ENCODE measurements at places on chromosomes 2 and 18.

DNA sequence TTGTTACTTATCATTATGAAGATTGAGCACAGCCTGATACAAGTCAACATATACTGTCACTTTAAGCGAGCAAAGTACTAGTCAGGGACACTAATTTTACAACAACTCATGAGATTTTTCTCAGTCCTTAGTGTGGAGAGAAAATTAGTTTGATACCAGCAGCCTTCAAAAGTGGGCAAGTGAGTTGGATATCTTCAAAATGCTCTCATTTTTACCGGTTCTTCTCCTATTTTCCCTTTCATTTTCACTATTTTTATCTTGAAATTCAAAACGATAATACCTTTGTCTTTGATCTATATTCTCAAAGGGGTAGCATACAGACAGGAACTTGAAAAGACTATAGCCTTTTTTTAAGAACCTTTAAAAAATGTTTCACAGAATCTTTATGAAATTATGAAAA lies 52.0 kb upstream of the UBXN4 start:
- ATAC-seq: no peak

DNA sequence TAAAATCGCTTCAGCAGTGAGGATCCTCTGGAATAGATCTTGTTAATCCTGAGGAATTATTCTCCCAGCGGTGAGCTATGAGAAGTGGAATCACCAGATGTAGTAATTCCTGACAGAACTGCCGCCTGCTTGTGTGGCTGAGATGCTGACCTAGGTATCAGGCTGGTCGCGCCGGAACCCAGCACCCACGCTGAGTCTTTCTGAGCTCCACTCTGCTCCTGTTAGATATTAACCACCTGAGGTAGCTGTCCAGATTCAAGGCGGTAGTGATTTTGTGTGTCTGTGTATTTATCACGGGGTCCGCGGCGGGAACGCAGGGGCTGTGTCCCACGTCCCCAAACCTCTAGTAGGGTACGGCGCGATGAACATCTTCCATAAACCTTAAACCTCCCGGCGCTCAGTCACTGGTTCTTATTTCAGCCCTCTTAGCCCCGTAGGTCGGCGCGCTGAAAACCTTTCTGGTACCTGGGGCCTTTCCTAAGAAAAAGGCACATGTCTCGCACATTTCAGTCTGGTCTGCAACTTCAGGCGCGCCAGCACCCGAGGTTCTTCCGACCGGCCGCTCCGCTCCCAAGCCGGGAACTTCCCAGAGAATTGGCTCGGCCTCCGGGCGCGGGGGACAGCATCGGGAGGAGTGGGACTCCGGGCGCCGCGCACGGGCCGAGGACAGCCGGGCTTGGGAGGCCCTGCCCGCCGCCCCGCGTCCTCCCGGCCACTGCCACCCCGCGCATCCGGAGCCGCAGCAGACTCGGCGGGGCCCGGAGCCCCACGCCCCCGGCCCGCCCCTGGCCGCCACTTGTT lies 542 bp upstream of the CNNM3 start:
- peak; percentile 23 for ATAC-seq

- ATAC-seq: no peak
Measured at GRCh38 chr2:69195706-69196105, 182.7 kb downstream of the ANTXR1 start.

DNA sequence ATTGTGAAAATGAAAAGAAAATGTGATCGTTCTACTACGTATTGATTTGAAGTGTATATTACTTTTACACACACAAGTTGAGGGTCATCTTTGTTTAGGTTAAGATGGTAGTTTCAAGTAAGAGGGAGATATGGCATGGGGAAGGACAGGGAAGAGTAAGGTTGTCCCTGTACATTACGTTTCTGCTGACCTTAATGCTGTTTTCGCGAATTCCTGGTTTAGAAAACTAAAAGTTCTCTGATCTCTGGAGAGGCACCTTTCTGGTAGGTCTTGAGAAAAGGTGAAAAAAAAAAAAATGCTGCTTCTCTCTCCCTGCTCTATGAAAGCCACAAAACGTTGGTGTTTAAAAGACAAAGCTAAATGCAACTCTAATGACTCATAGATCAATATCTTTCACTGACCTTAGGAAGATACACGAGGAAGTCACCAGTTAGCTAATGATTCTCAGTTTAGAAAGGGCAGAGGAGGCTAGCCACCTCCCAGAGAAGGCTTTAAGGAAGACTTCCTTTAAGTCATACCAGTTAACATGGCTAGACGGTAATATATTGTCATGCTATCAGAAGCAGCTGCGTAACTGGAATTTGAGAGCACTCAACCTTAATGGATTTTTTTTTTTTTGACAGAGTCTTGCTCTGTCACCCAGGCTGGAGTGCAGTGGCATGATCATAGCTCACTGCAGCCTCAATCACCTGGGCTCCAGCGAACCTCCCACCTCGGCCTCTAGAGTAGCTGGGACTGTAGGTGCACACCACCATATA lies 13.2 kb downstream of the TXNDC2 start:
- peak; percentile 98 for ATAC-seq

DNA sequence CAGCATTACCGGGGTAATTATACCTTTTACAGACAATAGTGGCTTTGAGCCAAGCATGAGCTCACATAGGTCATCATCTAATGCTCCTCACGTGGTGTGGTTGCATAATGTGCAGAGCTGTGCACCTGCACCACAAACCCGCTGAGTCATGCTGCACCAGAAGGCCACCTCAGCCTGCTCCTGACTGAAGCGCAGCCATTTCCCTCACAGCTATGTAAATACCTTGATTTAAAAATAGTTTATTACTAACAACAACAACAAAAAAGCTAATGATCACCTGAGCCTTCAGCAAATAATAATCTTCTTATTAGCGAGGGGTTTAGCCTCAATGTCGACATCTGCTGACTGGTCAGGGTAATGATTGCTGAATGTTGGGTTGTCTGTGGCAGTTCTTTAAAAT lies 238.8 kb downstream of the MBD5 start:
- no peak for ATAC-seq

GRCh38 chr2:62741954-62742722 lies 36.6 kb downstream of the EHBP1 start:
- no peak for ATAC-seq

GRCh38 chr2:49686291-49686690 lies 532.0 kb upstream of the FSHR start:
- ATAC-seq: no peak

DNA sequence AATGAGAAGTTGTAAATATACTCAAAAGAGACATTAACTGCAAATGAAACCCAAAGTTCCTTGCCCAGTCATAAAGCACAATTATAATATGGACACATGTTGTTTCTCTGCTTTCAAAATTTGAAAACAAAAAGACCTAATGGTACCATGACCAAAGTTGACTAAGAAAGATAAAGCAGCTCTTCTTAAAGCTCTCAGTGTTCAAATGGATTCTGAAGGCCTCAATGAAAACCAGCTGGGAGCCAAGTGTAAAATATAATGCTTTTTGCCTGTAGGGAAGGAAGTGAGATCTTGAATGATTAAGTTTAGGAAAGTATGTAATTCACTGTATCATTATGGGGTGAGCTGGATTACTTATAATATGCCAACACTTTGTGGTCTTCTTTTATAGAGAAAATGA lies 178.6 kb downstream of the SATB2 start:
- ATAC-seq: no peak

DNA sequence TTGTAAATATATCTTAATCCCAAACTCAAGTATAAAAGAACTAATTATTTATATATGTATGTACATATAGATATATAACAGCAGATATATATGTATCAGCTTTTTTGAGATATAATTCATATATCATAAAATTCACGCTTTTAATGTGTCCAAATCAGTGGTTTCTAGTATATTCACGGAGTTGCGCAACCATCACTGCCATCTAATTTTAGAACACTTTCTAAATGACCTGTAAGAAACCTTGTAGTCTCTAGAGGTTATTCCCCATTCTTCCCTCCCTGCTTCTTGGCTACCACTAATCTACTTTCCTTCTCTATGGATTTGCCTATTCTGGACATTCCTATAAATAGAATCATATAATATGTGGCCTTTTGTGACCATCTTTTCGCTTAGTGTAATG lies 163.5 kb upstream of the TCF4 start:
- ATAC-seq: no peak

- no peak for ATAC-seq
Measured at GRCh38 chr2:235745597-235745996, 251.8 kb downstream of the AGAP1 start.

DNA sequence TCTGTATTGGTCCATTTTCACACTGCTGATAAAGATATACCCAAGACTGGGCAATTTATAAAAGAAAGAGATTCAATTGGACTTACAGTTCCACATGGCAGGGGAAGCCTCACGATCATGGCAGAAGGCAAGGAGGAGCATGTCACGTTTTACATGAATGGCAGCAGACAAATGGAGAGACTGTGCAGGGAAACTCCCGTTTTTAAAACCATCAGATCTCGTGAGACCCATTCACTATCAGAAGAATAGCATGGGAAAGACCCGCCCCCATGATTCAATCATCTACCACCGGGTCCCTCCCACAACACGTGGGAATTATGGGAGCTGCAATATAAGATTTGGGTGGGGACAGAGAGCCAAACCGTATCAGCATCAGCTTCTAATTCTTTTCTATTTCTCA lies 217.0 kb downstream of the ANAPC1 start:
- no peak for ATAC-seq

GRCh38 chr2:47225061-47225783 lies 70.1 kb upstream of the STPG4 start:
- no peak for ATAC-seq

All from motor neuron (in vitro differentiated cells).